Peyer's patch (tissue), 4 donors: ENCODE measurements at places on chromosomes 12 and 14. TPM values are rescaled to one million over a fixed set of nuclear protein-coding genes. Genes with fewer than 3 reads are reported as not detected.

GRCh38 chr12:119740830-119741229 is 72.9 kb downstream of the PRKAB1 start:
- DNase-seq = no peak
- H3K27me3 ChIP-seq = no peaks in the 10 kb centered on the region
- no peak overlapping the region for H3K27ac ChIP-seq
- no peak overlapping the region for H3K4me3 ChIP-seq

DNA sequence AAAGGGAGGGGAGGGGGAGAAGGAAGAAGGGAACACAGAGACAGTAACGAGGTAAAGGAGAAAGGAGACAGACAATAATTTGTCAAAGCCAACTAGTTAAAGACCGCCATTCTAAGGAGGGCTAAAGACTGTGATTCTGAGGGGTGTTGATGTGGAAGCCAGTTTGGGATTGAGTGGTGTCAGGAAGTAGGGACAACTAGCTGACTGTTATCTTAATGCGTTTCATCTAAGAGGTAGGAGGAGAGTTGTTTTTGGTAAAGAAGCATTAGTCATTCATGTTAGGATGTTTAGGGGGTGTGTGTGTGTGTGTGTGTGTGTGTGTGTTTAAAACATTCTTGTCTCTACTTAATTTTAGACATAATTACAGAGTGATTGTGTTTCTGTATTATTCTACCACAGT is 95.0 kb downstream of the INSM2 start:
- H3K4me1 ChIP-seq = no peaks in the 10 kb centered on the region
- no peak overlapping the region for H3K4me3 ChIP-seq
- H3K27ac ChIP-seq = no peak overlapping the region

- H3K36me3 ChIP-seq = no peaks in the 10 kb centered on the region
- H3K4me1 ChIP-seq = no peaks in the 10 kb centered on the region
- H3K4me3 ChIP-seq = no peak overlapping the region
- DNase-seq = no peak
- H3K27me3 ChIP-seq = no peaks in the 10 kb centered on the region
Observed at GRCh38 chr12:84455598-84455997, 457.0 kb downstream of the SLC6A15 start.

- H3K4me1 ChIP-seq = no peaks in the 10 kb centered on the region
- H3K27me3 ChIP-seq = no peaks in the 10 kb centered on the region
- H3K4me3 ChIP-seq = no peak overlapping the region
- no peak overlapping the region for H3K27ac ChIP-seq
Observed at GRCh38 chr14:37170993-37171392, 1.4 kb downstream of the SLC25A21 start.

DNA sequence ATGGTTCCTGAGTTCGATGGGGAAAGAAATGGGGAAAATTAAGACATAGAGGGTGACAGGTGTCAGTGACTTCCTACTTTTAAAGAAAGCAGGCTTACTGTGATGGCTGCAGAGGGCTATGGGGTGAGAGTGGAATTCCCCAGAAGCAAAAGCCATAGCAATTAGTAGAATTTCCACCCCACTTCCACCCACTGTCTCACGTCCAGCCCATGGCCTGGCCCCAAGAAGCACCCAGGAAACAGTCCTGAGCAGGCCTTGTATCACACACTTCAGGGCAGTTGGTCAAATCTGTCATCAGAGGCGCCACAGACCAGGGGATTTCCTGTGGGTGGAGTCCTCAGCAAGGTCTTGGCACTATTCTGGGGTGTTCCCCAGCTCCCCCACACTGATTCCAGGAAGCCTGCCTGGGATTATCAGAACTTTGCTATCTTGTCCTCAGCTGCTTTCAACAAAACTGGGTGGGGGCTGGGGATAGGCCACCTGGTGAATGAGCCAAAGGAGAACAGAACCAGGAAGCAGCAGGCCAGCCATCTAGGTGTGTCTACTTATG is 120.1 kb upstream of the CCND2 start:
- peak overlapping the region; percentile 70 for H3K27ac ChIP-seq
- peaks cover 6% of the 10 kb centered on the region for H3K4me1 ChIP-seq
- peak; percentile 63 for DNase-seq
- no peaks in the 10 kb centered on the region for H3K36me3 ChIP-seq
- no peak overlapping the region for H3K4me3 ChIP-seq
- H3K27me3 ChIP-seq = no peaks in the 10 kb centered on the region

GRCh38 chr12:1806301-1807086 is 13.9 kb upstream of the LRTM2 start:
- no peaks in the 10 kb centered on the region for H3K4me1 ChIP-seq
- no peaks in the 10 kb centered on the region for H3K36me3 ChIP-seq
- DNase-seq = peak; percentile 40
- no peak overlapping the region for H3K4me3 ChIP-seq

- no peaks in the 10 kb centered on the region for H3K36me3 ChIP-seq
- no peak for DNase-seq
- peak overlapping the region; percentile 46 for H3K27ac ChIP-seq
- no peak overlapping the region for H3K4me3 ChIP-seq
Observed at GRCh38 chr14:20417250-20418186, 4.2 kb upstream of the TEP1 start.

- no peaks in the 10 kb centered on the region for H3K36me3 ChIP-seq
- no peaks in the 10 kb centered on the region for H3K4me1 ChIP-seq
- no peak overlapping the region for H3K4me3 ChIP-seq
Observed at GRCh38 chr14:63200035-63200740, 4.1 kb upstream of the RHOJ start.

GRCh38 chr14:52077256-52077979 is 8.6 kb upstream of the NID2 start:
- DNase-seq = no peak
- H3K4me1 ChIP-seq = no peaks in the 10 kb centered on the region
- H3K4me3 ChIP-seq = no peak overlapping the region
- H3K27ac ChIP-seq = no peak overlapping the region
- no peaks in the 10 kb centered on the region for H3K27me3 ChIP-seq
- H3K36me3 ChIP-seq = no peaks in the 10 kb centered on the region

The RD3L gene
- total RNA-seq = not detected

The SLCO1B1 gene
- total RNA-seq = not detected

The PPFIBP1 gene
- 171 TPM for total RNA-seq

The SERPINA4 gene
- not detected for total RNA-seq

The PPP4R4 gene
- 2.5 TPM for total RNA-seq
